ENCODE measurements at places on chromosomes 4 and X.

- no peak overlapping the region for H3K27ac ChIP-seq
- no peak for DNase-seq
- no peak overlapping the region for H3K4me3 ChIP-seq
- no peaks in the 10 kb centered on the region for H3K27me3 ChIP-seq
- no peaks in the 10 kb centered on the region for H3K36me3 ChIP-seq
These were observed 66.3 kb downstream of the NEUROG2 start for GRCh38 chr4:112449708-112450107.

- peak overlapping the region; percentile 99 for H3K27ac ChIP-seq
- no peak for DNase-seq
- H3K27me3 ChIP-seq = no peaks in the 10 kb centered on the region
- no peaks in the 10 kb centered on the region for H3K36me3 ChIP-seq
- H3K4me1 ChIP-seq = peaks cover 27% of the 10 kb centered on the region
These were observed 213 bp downstream of the NFKB1 start for GRCh38 chr4:102501447-102501696.

GRCh38 chrX:7316280-7316679 is 168.3 kb upstream of the PUDP start:
- no peaks in the 10 kb centered on the region for H3K27me3 ChIP-seq
- H3K4me3 ChIP-seq = no peak overlapping the region
- no peak for DNase-seq
- no peaks in the 10 kb centered on the region for H3K36me3 ChIP-seq
- no peak overlapping the region for H3K27ac ChIP-seq
- H3K4me1 ChIP-seq = no peaks in the 10 kb centered on the region

DNA sequence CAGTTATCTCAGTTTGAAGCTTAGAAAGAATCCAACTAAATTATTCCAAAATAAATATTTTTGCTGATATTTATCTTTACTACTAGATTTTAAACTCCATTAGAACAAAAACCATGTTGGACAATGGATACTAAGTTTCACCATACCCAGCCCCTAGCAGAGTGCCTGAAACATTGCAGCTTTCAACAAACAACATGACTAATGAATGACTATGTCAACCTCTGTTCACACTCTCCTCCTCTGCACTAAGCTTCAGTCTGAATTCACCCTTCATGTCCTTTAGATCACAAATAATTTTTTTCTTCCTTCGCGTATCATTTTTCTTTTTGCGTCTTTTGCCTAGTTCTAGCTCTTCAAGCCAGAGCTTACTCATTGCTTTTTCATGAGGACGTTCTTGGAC is 315.2 kb downstream of the PCDH10 start:
- H3K27me3 ChIP-seq = no peaks in the 10 kb centered on the region
- DNase-seq = no peak
- no peak overlapping the region for H3K27ac ChIP-seq
- H3K36me3 ChIP-seq = no peaks in the 10 kb centered on the region
- H3K4me3 ChIP-seq = no peak overlapping the region

DNA sequence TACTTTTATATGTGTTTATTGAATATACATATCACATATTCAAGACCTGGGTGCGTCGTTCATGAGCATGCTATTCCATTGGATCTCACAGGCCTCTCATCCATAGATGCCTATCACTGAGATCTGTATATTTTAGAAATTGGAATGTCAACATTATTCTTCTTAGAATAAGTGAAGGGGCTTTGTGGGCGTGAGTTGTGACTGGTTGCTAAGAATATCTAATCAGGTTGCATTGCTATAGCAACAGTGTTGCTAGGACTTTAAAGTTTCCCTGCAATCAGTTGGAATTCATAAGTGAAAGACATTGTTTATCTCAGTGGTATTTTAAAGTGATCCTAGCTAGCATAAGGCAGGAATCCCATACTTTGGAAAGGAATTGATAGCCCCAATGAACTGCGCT is 36.7 kb upstream of the ANK2 start:
- H3K4me1 ChIP-seq = no peaks in the 10 kb centered on the region
- DNase-seq = no peak
- H3K27me3 ChIP-seq = no peaks in the 10 kb centered on the region

- H3K4me3 ChIP-seq = no peak overlapping the region
- H3K27ac ChIP-seq = no peak overlapping the region
- H3K27me3 ChIP-seq = no peaks in the 10 kb centered on the region
- DNase-seq = no peak
- H3K4me1 ChIP-seq = no peaks in the 10 kb centered on the region
These were observed 304.0 kb upstream of the PITX2 start for GRCh38 chr4:110926841-110927400.

DNA sequence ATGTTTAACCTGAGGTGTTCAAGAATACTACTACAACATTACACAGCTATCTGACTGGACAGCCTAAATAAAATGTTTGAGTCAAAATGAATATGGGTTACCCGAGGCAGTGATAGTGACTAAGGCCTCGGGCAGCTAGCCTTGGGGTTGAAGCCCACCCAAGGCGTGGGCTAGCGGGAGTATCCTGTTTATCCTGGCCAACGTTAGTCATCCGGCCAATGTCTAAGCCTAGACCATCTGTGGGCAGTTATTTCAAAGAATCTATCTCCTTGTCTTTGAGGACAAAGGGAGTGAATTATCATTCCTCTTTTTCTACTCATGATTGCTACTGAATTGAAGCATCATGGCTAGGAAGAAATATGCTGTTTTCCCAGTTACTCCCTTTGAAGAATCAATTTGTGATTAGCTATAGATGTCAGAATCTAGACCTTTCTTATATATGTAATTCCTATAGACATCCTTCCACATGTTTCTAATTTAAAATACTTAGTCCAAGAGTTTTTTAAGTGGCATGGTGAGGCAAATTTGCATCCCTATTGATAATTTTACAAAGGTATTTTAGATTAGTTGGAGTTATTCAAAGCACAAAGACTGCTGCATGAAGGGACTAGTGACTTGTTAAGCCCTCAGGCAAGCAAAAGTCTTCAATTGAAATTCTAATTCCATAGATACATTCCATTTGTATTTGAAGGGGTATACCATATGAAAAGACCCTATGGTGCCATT is 6.0 kb upstream of the PDGFC start:
- no peaks in the 10 kb centered on the region for H3K36me3 ChIP-seq
- H3K4me3 ChIP-seq = no peak overlapping the region
- no peak overlapping the region for H3K27ac ChIP-seq
- peaks cover 3% of the 10 kb centered on the region for H3K4me1 ChIP-seq
- DNase-seq = no peak

GRCh38 chr4:103318327-103318726 is 120.2 kb upstream of the CENPE start:
- no peaks in the 10 kb centered on the region for H3K4me1 ChIP-seq
- no peaks in the 10 kb centered on the region for H3K36me3 ChIP-seq
- H3K27ac ChIP-seq = no peak overlapping the region
- DNase-seq = no peak

DNA sequence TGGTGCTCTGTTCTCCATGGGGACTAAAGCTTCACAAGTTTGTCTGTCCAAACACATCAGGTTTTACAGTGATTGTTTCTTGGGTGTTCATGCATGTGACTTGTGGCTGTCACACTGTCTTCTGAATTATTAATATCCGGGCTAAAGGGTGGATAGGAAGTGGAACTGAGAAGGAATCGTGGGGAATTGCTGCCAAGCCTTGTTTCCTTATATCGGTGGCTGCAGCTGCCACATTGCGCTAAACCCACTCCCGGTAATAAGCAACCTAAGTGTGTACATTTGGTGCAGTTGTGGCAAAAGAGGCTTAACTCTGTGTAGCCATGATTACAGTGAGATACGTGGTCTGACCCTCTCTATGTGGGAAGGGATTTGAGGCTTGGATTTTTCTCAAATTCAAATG is 30.7 kb downstream of the SEPTIN11 start:
- no peaks in the 10 kb centered on the region for H3K4me1 ChIP-seq
- no peak overlapping the region for H3K27ac ChIP-seq
- no peak for DNase-seq
- no peaks in the 10 kb centered on the region for H3K36me3 ChIP-seq
- no peaks in the 10 kb centered on the region for H3K27me3 ChIP-seq

DNA sequence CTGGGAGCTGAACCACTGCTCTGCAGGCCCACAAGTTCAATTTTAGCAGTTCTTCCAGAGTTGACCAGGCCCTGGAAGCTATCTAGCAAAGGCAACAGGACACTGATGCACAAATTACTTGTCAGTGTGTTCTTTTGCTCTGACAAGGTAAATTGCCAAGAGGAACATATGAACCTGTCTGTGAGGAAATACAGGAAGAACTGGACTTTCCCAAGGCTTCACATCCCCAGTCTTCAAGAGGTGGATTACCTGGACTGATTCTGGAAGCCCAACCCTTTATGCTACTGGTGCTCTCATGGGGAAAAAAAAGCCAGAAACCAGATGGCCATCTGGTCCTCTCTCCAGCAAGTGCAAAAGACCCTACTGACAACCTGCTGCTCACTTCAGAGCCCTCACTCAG is 1.9 kb upstream of the TMEM185A start:
- no peak overlapping the region for H3K27ac ChIP-seq
- H3K4me3 ChIP-seq = no peak overlapping the region
- DNase-seq = no peak
- no peaks in the 10 kb centered on the region for H3K27me3 ChIP-seq
- peaks cover 16% of the 10 kb centered on the region for H3K4me1 ChIP-seq
- H3K36me3 ChIP-seq = no peaks in the 10 kb centered on the region

DNA sequence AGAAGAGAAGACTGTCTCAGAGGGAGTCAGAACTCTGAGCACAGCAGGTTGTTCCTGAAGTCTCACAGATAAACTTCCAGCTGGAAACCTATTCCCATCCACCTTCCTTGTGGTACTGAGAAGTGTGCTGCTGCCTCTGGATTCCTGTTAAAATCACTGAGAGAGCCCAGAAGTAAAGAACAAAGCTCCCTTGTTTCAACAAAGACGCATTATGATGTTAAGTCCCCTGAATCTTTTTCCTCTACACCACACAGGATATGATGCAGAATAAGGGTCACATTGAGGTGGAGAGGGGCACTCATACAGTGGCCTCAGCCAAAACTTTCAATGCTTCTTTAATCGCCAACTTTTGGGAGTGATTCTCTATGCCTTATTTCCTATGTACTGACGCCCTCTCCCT is 321.0 kb downstream of the OPHN1 start:
- H3K4me3 ChIP-seq = no peak overlapping the region
- H3K27me3 ChIP-seq = no peaks in the 10 kb centered on the region
- no peak for DNase-seq
- no peak overlapping the region for H3K27ac ChIP-seq

GRCh38 chrX:40729598-40730584 is 5.5 kb downstream of the MED14 start:
- peaks cover 24% of the 10 kb centered on the region for H3K4me1 ChIP-seq
- H3K36me3 ChIP-seq = peaks cover 23% of the 10 kb centered on the region
- no peak for DNase-seq
- H3K27me3 ChIP-seq = peaks cover 61% of the 10 kb centered on the region
- H3K27ac ChIP-seq = peak overlapping the region; percentile 7

DNA sequence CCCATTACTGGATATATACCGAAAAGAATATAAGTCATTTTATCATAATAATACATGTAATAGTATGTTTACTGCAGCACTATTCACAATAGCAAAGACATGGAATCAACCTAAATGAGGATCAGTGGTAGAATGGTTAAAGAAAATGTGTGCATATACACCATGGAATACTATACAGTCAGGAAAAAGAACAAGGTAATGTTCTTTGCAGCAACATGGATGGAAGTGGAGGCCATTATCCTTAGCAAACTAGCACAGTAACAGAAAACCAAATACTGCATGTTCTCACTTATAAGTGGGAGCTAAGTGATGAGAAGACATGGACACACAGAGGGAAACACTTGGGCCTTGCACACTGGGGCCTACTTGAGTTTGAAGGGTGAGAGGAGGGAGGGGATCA is 207.4 kb upstream of the APOOL start:
- H3K4me3 ChIP-seq = no peak overlapping the region
- H3K27ac ChIP-seq = no peak overlapping the region
- H3K36me3 ChIP-seq = no peaks in the 10 kb centered on the region
- no peaks in the 10 kb centered on the region for H3K4me1 ChIP-seq

- H3K4me3 ChIP-seq = no peak overlapping the region
- no peak for DNase-seq
- no peaks in the 10 kb centered on the region for H3K36me3 ChIP-seq
- peaks cover 15% of the 10 kb centered on the region for H3K4me1 ChIP-seq
These were observed 40.4 kb upstream of the PROM1 start for GRCh38 chr4:16124232-16124631.

DNA sequence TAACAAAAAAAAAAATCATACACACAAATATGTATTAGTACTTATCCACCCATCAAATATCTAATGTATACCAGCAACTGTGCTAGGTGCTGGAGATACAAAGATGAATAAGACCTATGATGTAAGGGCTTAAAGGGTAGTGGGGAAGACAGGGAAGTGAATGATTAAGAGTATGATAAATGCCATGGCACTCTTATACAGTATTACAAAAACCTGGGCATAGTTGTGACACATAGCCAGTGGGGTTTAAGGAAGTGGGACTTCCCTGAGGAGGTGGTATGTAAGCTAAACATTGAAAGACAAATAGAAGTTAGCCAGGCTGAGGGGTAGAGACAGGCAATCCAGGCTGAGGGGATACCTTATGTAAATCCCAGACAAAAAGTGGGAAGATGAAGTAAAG is 23.5 kb downstream of the CHM start:
- no peaks in the 10 kb centered on the region for H3K27me3 ChIP-seq
- H3K36me3 ChIP-seq = no peaks in the 10 kb centered on the region
- H3K4me1 ChIP-seq = peaks cover 13% of the 10 kb centered on the region

DNA sequence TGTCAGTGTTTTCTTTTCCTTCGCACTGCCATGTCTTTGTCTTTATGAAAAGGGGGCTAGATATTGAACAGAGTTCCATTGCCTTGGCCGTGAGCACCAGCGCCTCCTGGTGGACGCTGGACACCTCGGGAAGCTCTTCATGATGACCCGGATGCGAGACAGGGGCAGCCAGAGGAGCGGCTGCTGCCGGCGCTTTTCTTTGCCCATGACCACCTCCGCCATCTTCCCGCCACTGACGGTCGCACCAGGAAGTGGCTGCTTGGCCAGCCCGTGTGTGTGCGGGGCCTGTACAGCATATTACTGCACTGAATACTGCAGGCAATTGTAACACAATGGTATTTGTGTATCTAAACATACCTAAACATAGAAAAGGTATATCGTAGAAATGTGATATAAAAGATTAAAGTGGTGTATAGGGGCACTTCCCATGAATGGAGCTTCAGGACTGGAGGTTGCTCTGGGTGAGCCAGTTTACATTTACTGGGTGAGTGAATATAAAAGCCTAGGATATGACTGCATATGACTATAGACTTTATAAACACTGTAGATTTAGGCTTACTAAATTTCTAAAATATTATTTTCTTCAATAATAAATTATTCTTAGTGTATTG is 15.8 kb upstream of the GRIA2 start:
- peak; percentile 16 for DNase-seq
- H3K4me3 ChIP-seq = no peak overlapping the region
- H3K27me3 ChIP-seq = no peaks in the 10 kb centered on the region
- no peaks in the 10 kb centered on the region for H3K4me1 ChIP-seq
- no peak overlapping the region for H3K27ac ChIP-seq

Measured in CD14-positive monocyte (primary cell).